Left lung (tissue), 14 donors: ENCODE measurements at places on chromosomes 7 and 10. TPM values are rescaled to one million over a fixed set of nuclear protein-coding genes. Genes with fewer than 3 reads are reported as not detected.

GRCh38 chr10:69732147-69732825 lies 69.4 kb upstream of the COL13A1 start:
- DNase-seq = no peak

Gene H2BK1
- not detected for polyA plus RNA-seq

Gene AS3MT
- 17.3 TPM for polyA plus RNA-seq

- no peak for DNase-seq
Measured at GRCh38 chr7:40437498-40437897, 302.7 kb downstream of the SUGCT start.

DNA sequence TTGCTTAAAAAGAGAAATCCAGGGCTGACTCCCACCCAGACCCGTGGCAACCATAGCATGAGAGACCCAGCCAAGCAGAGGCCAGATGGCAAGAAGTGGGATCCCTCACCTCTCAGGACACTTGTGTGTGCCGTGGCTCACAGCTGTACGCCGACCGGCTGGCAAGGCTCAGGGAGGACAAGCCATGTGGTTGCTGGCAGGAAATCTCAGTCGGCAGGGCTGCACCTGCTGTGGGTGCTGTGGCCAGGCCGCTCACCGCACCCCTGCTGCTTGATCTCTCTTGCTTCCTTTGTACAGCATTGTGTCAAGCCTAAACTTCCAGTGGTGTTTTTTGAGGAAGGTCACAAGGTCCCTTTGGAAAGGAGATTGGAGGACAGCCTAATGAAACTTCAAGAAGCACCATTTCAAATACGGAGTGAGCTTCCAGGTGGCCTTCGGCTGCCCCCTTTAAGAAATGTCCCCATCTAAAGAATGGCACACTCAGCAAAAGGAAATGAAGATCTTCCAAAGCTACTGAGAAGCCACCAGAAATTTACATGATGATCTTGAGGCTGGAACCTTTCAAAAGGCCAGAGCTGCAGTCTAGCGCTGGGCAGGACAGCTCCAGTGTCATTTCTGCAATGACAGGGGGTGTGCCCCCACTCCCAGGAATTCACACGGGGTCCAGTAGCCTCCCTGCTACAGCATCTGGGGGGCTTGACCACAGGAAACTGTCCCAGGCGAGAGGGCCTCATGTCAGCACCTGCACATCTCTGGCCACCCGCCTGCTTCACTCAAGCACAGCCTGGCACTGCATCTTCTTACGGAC lies 409.0 kb upstream of the MGMT start:
- DNase-seq = no peak

Gene MYH16
- not detected for polyA plus RNA-seq

- no peak for DNase-seq
Measured at GRCh38 chr7:22885797-22886261, 63.2 kb upstream of the TOMM7 start.

GRCh38 chr10:62728479-62728878 lies 76.0 kb upstream of the ADO start:
- DNase-seq = no peak

Gene FKBP6
- polyA plus RNA-seq = 0.34 TPM

- DNase-seq = no peak
Measured at GRCh38 chr10:44301781-44302355, 83.0 kb downstream of the CXCL12 start.

Gene ASB4
- polyA plus RNA-seq = 0.77 TPM

Gene DEPP1
- 49.8 TPM for polyA plus RNA-seq

GRCh38 chr7:124780608-124781007 lies 15.0 kb upstream of the GPR37 start:
- no peak for DNase-seq

DNA sequence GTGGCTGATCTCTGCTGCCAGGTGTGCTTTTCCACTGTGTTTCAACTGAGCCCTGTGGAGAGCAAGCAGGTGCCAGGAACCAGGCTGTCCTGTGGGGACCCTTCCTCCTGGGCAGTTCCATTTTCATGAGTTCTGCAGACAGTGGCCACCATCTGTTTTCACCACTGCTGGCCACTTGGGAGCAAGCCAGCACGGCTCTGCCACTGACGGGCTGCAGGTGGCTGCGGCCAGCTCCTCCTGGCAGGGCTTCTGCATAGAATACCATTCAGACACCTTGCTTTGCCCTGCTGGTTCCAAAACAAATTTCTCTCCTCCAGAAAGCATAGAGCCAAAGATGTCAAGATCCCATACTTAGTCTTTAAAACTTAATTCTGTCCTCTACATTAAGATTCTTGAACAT lies 48.3 kb downstream of the LANCL2 start:
- no peak for DNase-seq

Gene KIAA1549
- polyA plus RNA-seq = 16.9 TPM

Gene OR9A2
- polyA plus RNA-seq = not detected

DNA sequence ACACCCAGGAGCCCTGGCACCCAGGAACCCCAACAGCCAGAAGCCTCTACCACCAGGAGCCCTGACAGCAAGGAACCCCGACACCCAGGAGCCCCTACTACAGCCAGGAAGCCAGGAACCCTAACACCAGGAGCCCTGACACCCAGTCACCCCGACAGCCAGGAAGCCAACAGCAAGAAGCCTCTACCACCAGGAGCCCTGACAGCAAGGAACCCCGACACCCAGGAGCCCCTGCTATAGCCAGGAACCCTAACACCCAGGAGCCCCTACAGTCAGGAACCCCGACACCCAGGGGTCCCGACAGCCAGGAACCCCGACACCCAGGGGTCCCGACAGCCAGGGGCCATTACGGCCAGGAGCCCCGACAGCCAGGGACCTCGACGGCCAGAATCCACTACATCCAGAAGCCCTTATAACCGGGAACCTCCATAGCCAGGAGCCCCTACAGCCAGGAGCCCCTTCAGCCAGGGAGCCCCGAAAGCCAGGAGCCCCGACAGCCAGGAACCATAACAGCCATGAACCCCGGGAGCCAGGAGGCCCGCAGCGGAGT lies 440 bp upstream of the GLRX3 start:
- no peak for DNase-seq

- DNase-seq = peak; percentile 29
Measured at GRCh38 chr10:5533098-5533731, 8.5 kb downstream of the CALML3 start.

GRCh38 chr7:155999631-156000489 lies 187.6 kb upstream of the SHH start:
- DNase-seq = peak; percentile 41

Gene ABCF2
- polyA plus RNA-seq = 23.6 TPM

GRCh38 chr7:44998153-44998871 lies 1.7 kb upstream of the CCM2 start:
- no peak for DNase-seq

- DNase-seq = no peak
Measured at GRCh38 chr10:19889256-19889655, 73.0 kb downstream of the PLXDC2 start.

- no peak for DNase-seq
Measured at GRCh38 chr7:20079080-20079479, 138.1 kb downstream of the MACC1 start.

Gene CUEDC2
- 79.4 TPM for polyA plus RNA-seq

GRCh38 chr10:67280405-67280804 lies 354.6 kb downstream of the LRRTM3 start:
- no peak for DNase-seq

Gene C10orf62
- polyA plus RNA-seq = 0.15 TPM

Gene CTTNBP2
- 19.6 TPM for polyA plus RNA-seq

DNA sequence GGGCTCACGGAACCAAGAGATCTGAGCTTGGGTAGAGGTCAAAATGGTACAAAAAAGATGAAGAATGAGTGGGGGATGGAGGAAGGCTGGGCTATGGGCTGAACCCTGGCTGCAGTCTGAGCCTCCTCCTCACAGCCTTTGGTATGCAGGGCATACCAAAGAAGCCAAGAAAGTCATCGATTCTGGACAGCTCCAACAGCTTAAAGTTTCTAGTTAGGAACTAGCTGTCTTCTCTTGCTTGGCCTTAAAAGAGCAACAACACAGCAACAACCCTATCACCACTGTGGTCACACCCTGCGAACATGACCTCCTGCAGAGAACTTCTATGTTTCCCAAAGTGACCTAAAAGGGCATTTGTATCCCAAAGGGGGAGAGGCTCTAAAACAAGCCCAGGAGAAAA lies 126.1 kb upstream of the EFCAB10 start:
- DNase-seq = peak; percentile 5

GRCh38 chr7:37180828-37181549 lies 267.7 kb downstream of the ELMO1 start:
- DNase-seq = no peak

DNA sequence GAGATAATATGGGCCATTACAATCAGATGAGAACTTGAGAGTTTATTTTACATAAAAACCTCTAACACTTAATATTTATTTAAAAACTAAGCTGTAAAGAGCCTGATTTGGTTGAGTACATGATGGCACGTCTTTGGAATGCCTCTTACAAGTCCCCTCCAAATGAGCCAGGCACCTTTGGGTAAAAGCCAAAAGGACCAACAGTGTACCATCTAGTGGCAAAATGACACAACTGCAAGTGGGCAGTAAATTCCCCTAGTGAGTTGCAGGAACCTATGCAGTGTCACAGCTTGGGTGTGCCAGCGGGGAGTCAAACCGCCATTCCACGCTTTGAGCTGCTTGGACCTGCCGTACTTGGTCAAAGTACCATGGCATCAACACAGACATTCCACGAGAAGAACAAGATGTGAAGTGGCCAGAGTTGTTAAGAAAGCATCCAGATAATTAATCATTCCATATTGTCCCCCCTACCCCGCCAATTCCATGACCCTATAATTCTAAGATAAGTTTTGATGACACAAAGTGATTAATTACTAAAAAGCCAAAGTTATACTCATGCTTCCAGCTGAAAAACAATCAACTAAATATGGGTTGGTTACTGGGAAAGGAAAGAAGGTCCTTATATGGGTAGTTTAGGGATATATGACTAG lies 115.2 kb downstream of the SORBS1 start:
- no peak for DNase-seq

DNA sequence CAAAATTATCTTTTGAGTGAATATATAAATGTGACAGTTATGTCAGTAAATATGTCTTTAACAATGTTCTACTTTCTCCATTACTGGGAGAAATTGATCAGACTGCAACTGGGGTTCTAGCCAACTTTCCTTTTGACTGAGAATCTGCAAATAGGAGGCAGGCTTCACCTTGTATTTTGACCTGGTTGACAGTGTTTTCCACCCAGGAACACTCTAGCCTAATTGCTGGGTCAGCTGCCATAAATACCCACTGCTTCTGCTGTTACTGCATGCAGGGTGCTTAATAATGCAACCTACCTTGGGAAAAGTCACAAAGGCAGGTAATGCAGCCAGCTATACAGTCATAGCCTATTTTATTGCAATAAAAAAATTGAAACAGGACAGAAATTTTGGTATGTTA lies 319.0 kb downstream of the DGKB start:
- no peak for DNase-seq

DNA sequence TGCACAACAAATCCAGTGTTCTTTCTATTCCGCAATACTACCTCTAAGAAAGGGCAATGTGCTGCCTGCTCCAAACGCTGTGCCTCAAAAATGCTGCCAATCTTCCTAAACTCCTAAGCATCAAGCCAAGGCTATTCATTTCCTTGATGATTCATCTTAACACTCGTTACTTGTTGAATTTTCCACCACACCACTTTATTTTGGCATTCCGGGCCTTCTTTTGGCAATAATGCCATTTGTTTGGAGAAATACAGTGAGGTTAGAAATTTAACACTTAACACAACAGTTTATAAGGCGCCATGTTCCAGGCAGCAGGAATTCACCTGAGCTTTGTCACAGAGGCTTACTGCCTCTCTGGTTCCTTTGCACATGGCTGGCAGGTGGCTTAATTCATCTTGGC lies 82.6 kb upstream of the ABCB5 start:
- DNase-seq = no peak
